ENCODE measurements at places on chromosomes 13 and 19.

DNA sequence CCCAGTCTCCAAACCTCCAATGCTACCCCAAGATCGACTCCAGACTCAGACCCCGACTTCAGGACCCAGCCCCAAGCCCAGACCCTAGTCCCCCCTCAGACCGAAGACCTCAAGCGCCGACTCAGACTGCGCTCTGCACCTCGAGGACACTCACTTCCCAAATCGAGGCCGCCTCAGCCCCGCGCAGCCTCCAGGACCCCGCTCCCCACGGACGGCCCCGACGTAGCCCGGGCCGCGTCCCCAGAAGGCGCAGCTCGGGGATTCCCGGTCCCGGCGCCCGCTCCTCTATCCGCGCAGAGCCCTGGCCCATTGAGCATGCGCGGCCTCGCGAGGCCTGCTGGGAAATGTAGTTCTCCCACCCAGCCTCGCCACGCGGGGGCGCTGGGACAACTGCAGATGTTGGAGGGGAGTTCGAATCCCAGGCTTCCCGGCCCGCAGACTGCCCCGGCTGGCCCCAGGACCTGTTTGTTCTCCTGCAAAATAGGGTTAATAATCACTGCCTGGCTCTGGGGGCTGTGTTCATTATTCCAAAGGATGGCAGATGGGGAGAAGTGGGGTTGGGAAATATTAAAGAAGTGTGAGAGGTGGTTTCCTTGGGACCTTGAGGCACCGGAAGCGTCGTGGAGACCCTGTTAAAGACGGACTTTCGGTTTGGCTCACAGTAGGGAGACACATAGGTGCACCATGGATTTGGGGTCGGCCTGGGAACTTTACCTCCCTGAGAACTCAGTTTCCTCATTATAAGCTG is at the start of gene APBA3:
Gene APBA3 (minus strand): TSS at position 311 of the 748 bp plus-strand sequence. CDS start 1,428 bp downstream, outside the sequence.
- peak within 1 kb of the TSS; percentile 98 for H3K4me3 ChIP-seq
- H3K4me1 ChIP-seq: peaks cover 51% of the 10 kb centered on the region
- peaks cover 2% of the 10 kb centered on the region for H3K36me3 ChIP-seq
- peak; percentile 98 for DNase-seq

DNA sequence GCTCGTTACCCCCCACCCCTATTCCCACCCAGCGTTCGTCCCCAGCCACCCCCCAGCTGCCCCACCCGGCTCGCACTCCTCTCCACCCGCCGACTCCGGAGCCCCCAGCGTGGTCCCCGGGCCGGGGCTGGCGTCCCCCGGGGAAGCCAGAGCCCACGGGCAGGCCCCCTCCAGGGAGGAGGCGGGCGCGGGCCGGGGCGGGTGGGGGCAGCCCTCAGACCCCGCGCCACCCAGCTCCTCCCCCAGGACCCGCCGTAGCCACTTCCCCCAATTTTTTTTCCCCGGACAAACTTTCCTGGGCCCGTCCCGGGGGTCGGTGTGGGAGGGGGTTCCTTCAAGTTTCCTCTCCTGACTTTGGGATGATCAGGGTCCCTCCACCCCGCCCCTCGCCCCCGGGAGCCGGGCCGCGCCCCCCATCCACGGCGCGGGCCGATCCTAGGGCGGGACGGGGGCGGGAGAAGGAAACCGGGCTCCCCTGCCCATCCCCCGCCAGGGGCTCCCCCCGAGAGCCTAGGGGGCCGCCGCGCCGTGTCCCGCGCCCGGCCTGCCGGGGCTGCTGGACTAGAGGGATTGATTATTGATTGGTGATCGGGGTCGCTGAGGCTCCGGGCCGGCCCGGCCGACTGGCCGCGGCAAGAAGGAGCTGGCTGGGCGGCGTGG is 927 bp upstream of the TSHZ3 start:
- DNase-seq: no peak
- peaks cover 3% of the 10 kb centered on the region for H3K36me3 ChIP-seq
- peak overlapping the region; percentile 67 for H3K4me3 ChIP-seq
- no peak overlapping the region for H3K27ac ChIP-seq

DNA sequence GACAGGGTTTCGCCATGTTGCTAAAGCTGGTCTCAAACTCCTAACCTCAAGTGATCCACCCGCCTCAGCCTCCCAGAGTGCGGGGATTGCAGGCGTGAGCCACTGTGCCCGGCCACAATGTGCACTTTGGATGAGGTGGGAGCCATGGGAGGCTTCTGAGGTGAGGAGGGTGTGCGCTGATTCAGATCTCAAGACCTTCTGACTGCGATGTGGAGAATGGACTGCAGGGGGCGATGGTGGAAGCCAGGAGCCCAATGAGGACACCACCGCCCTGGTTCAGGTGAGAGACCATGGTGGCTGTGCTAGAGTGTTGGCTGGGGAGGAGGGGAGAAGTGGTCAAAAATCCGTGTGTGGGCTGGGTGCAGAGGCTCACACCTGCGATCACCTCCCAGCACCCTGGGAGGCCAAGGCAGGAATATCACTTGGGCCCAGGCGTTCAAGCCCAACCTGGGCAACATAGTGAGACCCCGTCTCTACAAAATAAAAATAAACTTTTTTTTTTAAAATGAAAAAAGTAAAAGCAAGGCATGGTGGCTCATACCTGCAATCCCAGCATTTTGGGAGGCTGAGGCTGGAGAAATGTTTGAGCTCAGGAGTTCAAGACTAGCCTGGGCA is 5.6 kb downstream of the INAFM1 start:
- peak; percentile 66 for DNase-seq
- no peak overlapping the region for H3K4me3 ChIP-seq
- H3K4me1 ChIP-seq: peaks cover 21% of the 10 kb centered on the region
- H3K27ac ChIP-seq: no peak overlapping the region

DNA sequence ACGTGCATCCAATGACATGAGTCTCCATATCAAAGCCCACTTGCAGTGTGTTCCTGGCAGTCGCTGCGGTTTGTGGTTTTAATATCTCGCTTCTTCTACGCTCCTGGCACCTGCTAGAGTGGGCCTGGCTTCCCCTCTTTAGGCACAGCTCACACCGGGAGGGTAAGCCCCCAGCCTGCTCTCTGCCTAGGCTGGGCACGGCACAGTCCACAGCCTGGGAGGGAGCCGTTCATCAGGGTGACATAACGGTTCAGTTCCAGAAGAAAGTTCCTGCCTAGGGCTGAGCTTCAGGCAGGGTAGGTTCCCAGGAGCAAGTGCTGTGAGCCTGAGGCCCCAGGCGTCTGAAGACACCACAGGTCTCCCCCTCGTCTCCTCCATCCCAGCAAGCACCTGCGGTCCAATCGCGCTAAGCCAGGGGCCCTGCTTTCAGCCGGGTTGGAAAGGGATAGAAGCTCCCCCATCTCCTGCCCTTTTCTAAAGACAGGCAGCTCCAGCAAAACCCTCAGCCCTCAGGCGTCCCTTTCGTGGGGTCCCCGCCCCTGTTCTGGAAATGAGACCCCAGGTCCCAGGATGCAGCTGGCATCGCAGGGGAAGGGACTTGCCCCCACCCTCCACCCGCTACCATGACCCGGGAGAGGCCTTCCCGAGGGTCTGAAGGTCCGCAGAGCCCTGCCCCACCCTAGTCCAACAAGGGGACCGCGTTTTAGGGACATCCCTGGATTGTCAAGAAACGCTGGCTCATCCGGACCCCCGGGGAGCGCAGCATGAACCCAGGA is 121.6 kb upstream of the ZNF507 start:
- no peak for DNase-seq
- H3K27me3 ChIP-seq: peaks cover 38% of the 10 kb centered on the region
- H3K4me3 ChIP-seq: peak overlapping the region; percentile 81
- peaks cover 19% of the 10 kb centered on the region for H3K4me1 ChIP-seq
- H3K36me3 ChIP-seq: no peaks in the 10 kb centered on the region
- no peak overlapping the region for H3K27ac ChIP-seq

GRCh38 chr13:25371158-25371874 is 458 bp upstream of the ATP8A2 start:
- no peak for DNase-seq
- no peaks in the 10 kb centered on the region for H3K36me3 ChIP-seq
- H3K27ac ChIP-seq: no peak overlapping the region
- peaks cover 74% of the 10 kb centered on the region for H3K27me3 ChIP-seq
- peaks cover 4% of the 10 kb centered on the region for H3K4me1 ChIP-seq
- H3K4me3 ChIP-seq: peak overlapping the region; percentile 74

DNA sequence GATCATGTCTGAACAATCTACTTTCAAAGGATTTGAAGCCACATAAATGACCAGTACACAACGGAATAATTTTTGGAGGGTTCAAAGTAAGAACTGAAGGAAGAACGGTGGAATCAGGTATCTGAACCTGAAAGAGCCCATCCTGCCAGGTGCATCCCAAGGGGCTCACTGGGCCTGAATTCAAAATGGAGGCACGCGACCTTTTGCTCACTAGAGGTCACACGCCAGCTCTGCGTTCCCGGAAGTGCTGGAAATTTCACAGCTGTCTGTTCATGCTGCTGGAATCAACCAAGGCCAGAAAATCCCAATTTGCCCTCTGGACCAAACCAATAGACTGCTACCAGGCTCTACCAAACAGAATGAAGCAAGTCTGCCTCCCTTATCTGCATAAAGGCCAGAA is 4.2 kb upstream of the RASA3 start:
- H3K36me3 ChIP-seq: peaks cover 5% of the 10 kb centered on the region
- DNase-seq: no peak
- no peak overlapping the region for H3K27ac ChIP-seq
- H3K4me3 ChIP-seq: no peak overlapping the region

DNA sequence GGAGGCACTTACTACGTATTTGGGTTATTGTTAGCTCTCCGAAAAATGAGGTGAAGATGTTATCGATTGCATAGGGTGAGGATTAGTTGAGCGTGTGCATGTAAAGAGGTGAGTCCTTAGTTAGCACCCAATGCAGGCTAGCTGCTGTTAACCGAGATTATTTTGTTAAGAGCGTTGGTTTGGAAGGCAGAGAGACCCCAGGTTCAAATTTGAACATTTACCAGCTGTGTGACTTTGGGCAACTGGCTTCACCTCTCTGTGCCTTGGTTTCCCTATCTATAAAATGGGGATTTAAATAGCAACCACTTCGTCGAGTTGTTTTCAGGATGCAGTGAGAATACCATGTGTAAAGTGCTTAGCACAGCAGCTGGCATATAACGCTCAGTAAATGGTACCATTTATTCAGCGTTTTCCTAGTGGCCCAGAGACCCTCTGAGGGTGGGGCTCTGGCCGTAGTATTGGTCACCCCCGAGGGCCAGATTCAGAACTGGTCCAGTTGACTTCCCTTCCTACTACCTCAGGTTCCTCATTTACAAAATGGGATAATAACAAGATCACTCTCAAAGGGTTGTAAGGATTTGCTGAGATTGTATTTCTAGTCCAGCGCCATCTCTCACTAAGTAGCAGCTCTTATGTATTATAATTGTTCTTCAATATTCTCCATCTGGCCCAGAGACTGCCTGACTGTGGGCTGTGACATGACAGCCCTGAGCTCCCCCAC is 887 bp downstream of the SIPA1L3 start:
- H3K4me1 ChIP-seq: peaks cover 26% of the 10 kb centered on the region
- no peaks in the 10 kb centered on the region for H3K36me3 ChIP-seq
- H3K4me3 ChIP-seq: peak overlapping the region; percentile 92
- no peak overlapping the region for H3K27ac ChIP-seq
- DNase-seq: no peak
- H3K27me3 ChIP-seq: no peaks in the 10 kb centered on the region

GRCh38 chr19:48451624-48452023 is 3.8 kb upstream of the KCNJ14 start:
- H3K4me3 ChIP-seq: no peak overlapping the region
- peaks cover 29% of the 10 kb centered on the region for H3K36me3 ChIP-seq
- no peaks in the 10 kb centered on the region for H3K27me3 ChIP-seq
- no peak overlapping the region for H3K27ac ChIP-seq

DNA sequence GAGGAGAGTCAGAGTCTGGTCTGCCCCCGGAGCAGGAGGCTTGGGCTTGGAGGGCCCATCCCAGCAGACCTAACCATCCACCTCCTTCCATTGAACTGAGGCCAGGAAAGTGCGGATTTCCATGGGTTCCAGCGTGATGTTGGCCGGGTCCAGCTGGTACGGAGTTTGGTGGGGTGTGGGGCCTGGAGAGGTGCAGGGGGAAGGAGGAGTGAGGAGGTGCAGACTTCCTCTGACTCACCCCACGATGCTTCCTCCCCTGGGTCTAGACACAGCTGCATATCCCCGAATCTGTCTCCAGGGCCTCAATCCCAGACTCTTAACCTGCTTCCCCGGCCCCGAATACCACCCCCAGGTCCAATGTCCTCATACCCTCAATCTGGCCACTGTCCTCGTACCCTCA is 20.0 kb downstream of the MAN2B1 start:
- no peaks in the 10 kb centered on the region for H3K27me3 ChIP-seq
- DNase-seq: no peak
- H3K36me3 ChIP-seq: peaks cover 8% of the 10 kb centered on the region
- H3K4me1 ChIP-seq: no peaks in the 10 kb centered on the region
- H3K27ac ChIP-seq: no peak overlapping the region

- H3K27ac ChIP-seq: no peak overlapping the region
- H3K4me3 ChIP-seq: no peak overlapping the region
- H3K4me1 ChIP-seq: no peaks in the 10 kb centered on the region
These were observed 24.5 kb downstream of the RDH8 start for GRCh38 chr19:10037809-10038208.

- H3K4me1 ChIP-seq: no peaks in the 10 kb centered on the region
- H3K27ac ChIP-seq: no peak overlapping the region
- H3K27me3 ChIP-seq: no peaks in the 10 kb centered on the region
- no peak for DNase-seq
- H3K4me3 ChIP-seq: no peak overlapping the region
These were observed 743.8 kb upstream of the SLC10A2 start for GRCh38 chr13:103810026-103810425.

- H3K27me3 ChIP-seq: no peaks in the 10 kb centered on the region
- peak overlapping the region; percentile 94 for H3K4me3 ChIP-seq
- no peak for DNase-seq
- H3K27ac ChIP-seq: no peak overlapping the region
- no peaks in the 10 kb centered on the region for H3K36me3 ChIP-seq
These were observed 2.5 kb downstream of the LYPD3 start for GRCh38 chr19:43462785-43463380.

DNA sequence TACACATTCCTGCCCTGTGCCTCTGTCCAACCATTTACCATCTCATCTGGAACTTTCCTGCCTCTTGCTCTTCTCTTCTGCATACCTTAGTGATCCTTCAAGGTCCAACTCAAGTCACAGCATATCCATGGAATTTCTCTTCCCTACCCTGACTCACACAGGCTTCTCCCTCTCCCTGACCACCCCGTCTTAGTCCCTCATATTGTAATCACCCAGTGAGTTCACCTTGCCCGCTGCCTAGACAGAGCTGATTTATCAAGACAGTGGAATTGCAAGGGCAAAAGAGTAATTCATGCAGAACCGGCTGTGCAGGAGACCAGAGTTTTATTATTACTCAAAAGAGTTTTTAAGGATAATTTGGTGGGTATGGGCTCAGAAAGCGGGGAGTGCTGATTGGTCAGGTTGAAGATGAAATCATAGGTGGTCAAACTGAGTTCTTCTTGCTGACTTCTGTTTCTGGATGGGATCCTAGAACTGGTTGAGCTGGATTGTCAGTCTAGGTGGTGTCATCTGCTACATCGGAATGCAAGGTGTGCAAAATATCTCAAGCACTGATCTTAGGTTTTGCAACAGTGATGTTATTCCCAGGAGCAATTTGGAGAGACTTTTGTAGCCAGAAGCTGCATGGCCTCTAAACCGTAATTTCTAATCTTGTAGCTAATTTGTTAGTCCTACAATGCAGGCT is 67.2 kb downstream of the HSPH1 start:
- no peak overlapping the region for H3K4me3 ChIP-seq
- no peaks in the 10 kb centered on the region for H3K36me3 ChIP-seq
- H3K27me3 ChIP-seq: peaks cover 36% of the 10 kb centered on the region
- H3K27ac ChIP-seq: no peak overlapping the region
- no peak for DNase-seq
